ENCODE measurements at places on chromosomes 13 and 19. TPM values are rescaled to one million over a fixed set of nuclear protein-coding genes. Genes with fewer than 3 reads are reported as not detected.

DNA sequence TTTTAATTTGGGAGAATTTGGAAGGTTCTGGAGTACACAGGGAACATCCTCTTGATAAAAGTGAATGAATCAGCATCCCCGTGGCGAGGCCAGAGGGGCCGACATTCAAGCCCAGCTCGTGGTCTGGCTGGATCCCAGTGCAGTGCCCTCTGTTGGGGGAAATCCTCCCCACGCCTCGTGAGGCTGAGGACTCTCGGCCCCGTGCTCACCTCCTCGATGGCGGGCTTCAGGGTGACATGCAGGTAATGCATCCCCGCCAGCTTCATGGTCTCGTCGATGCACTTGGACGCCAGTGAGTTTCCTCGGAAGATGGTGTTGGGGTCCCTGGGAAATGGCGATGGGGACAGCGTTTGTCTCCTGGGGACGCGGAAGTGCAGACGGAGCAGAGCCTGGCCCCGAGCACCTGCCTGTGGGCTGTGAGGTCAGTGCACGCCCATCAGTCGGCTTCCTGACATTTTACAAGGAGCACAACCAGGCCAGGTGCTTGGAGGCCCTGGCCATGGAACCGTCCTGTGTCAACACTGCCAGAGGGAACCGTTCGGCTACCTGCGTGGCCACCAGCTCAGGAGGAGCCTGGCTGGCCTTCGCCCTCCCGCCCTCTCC, 43.3 kb upstream of the C13orf46 start:
- DNase-seq, result peak; percentile 37

P2RY11 gene
- total RNA-seq, result 3.5 TPM

WDR18 gene
- total RNA-seq, result 44.2 TPM

LILRB5 gene
- not detected for total RNA-seq

GRCh38 chr13:19864024-19864745, 736 bp upstream of the ZMYM5 start:
- DNase-seq, result peak; percentile 83

CHERP gene
- 6.5 TPM for total RNA-seq

- DNase-seq, result no peak
These were observed 26.5 kb downstream of the NUMBL start for GRCh38 chr19:40663695-40664692.

DNA sequence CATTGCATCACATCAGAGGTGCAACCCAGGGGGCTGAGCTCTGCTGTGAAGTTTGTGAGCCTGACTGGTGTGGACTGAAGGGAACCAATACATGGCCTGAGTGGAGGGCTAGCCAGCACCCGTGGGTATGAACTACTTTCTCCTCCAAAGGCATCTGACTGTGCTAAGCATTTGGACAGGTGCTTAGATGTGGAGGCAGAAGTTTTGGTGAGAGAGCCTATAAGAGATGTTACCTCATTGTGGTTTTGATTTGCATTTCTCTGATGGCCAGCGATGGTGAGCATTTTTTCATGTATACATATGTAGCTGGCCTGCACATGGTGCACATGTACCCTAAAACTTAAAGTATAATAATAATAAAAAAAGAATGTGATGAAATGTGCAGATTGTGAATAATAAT, 46.9 kb downstream of the TEX29 start:
- DNase-seq, result no peak

GNA15 gene
- total RNA-seq, result 0.40 TPM

LYPD3 gene
- not detected for total RNA-seq

ZNF569 gene
- 9.2 TPM for total RNA-seq

DNA sequence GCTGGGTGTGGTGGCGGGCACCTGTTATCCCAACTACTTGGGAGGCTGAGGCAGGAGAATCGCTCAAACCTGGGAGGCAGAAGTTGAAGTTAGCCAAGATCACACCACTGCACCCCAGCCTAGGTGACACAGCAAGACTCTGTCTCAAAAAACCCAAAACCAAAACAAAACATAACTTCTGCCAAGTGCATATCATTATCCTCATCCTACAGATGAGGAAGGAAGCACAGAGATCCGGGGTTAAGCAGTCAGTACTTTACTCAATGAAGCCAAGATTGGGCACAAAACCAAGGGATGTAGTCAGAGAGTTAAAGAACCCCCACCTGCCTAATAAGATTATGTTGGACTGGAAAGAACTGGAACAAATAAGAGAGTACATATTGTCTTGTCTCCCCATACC, 5.5 kb upstream of the TMTC4 start:
- DNase-seq, result no peak

- DNase-seq, result no peak
These were observed 122.9 kb downstream of the MYO16 start for GRCh38 chr13:108752276-108752675.

POSTN gene
- 20.8 TPM for total RNA-seq

- DNase-seq, result no peak
These were observed 436.7 kb upstream of the ZNF507 start for GRCh38 chr19:31908496-31909225.

- no peak for DNase-seq
These were observed 51.8 kb downstream of the F2RL3 start for GRCh38 chr19:16940626-16941025.

DNA sequence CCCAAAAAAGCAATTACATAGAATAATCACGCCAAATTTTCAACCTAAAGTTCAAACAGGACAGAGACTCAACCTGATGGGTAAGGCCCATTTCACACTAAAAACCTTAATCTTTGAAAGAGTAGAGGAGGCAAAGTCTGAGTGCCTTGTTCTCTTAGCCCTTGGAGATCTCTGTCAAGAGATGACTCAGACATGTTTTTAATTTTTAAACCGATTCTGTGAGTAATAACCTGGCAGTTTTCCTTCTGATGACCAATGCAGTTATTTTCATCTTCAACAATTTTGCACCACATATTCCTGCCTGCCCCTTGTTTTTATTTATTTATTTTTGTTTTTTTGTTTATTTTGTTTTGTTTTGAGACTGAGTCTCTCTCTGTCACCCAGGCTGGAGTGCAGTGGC, 11.5 kb upstream of the TNFSF9 start:
- peak; percentile 82 for DNase-seq

DIAPH3 gene
- total RNA-seq, result 33.6 TPM

GRCh38 chr13:81326913-81327312, 986.0 kb upstream of the SPRY2 start:
- DNase-seq, result no peak

KCNC3 gene
- not detected for total RNA-seq

GRCh38 chr13:106445996-106446395, 89.5 kb downstream of the EFNB2 start:
- DNase-seq, result peak; percentile 19

- no peak for DNase-seq
These were observed 747.3 kb downstream of the PCDH9 start for GRCh38 chr13:66482836-66483235.

DNA sequence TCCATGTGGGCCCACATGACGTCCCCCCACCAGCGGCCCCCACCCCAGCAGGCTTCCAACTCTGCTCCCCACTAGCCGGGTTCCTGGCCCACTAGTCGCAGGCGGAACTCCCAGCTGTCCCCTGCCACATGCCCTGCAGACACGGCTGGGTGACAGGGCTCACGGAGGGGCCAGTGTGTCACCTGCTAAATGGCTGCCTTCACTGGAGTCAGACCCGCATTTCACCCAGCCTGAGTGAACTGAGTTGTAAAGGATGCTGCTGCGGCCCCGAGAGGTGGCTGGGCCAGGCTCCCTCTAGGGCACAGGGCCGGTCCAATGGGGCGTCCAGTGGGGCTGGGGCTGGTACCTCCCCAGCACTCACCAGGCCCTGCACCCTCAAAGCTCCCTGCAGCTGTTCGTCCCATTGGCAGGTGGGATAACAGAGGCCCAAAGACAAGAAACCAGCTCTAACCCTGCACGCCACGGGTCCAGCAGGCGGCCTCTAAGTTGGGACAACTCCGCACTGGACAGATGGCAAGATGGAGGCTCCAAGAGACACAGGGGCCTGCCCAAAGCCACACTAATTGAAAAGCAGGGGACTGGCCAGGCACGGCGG, 3.2 kb downstream of the LMNB2 start:
- no peak for DNase-seq

DNA sequence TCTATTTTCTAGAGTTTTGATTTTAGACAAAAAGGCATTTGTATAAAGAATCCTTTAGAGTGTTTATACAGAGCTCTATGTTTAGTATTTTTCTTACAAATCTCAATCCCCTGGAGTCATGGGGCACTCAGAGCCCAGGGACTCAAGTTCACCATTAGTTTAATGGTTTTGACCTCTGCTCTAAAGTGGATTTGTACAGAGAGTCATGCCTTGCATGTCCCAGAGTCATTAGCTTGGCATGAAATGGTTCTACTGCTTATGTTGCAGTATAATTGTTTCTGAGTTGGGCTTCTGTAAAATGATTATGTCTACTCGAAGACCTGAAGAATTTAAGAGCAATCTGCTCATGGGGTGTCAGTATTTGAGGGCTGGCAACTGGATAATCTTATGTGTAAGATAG, 406.2 kb downstream of the DLEU7 start:
- peak; percentile 78 for DNase-seq

DNA sequence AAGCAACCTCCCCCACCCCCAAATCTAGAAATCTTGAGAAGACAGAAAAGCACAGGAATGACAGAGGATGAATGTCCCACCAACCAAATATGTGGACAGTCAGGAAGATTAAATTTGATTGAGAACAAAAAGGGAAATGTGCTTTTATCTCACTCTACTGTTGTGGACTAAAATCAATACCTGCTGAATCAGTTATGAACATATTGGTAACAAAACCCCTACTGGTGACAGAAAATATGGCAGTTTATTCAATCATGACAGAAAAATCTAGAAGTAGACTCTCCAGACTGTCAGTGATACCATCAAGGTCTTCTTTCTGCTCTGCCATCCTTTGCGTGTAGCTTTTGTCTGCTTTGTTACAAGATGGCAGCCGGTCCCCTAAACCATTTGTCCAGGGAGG, 35.2 kb downstream of the FAM216B start:
- DNase-seq, result no peak

DNA sequence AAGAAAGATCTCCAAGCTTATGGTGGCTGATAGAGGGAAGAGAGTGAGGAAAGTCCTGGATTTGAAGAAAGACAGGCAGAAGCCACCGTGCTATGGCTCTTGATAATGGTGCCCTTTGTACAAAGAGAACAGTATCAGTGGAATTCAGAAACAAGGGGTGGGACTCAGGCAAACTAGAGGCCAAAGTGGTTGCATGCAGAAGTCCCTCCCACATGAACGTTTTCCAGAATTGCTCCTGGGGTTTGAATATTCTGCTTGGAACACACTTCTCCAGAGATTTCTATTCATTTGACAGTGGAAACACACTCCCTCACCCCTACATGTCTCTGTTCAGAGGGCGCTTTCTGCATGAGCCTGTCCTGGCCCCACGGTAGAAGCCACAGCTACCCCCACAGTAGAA, 10.1 kb upstream of the MBNL2 start:
- DNase-seq, result no peak

NCR1 gene
- total RNA-seq, result not detected

DNA sequence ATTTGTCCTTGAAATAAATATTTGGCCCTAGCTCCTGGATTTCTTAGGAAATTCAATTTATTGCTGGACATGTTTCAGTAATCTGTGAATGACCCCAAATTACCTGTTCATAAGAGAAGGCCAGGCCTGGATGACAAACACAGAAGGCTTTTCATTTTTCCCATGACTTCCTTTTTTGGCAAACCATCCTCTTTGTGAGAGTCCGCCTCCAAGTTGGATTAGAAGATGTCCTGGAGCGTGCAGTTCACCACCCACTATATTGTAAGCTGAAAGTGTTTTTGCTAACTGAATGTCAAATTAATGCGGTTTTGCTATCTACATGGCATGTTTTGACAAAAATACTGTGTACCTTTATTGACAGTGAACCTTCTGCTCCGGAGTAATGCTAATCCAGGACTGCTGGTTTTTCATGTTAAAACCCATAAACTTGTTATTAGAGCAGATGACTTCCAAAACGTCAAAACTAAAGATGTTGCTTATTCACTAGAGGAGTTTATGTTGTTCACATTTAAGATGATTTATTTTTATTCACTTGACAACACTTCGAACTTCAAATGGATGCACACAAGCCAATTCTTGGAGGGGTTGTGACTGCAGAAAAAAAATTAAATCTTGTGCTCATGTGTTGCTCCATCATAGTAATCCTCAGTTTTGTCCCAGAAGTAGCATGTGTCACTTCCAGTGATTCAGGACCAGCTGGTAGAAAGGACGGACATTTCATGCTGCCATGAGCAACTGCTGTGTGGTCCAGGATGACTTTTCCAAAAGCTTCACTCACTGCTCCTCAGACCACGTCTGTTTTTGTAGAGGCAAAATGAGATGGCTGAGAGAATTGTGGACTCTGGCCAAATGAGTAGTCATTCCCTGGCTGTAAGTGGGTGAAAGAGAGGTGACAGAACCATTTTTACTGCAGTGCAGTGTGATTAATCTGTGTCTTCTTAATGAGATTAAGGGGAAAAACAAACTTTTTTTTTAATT, 71.0 kb downstream of the ITGBL1 start:
- peak; percentile 99 for DNase-seq

TMIGD2 gene
- not detected for total RNA-seq

GRCh38 chr13:93473441-93474270, 247.0 kb downstream of the GPC6 start:
- peak; percentile 90 for DNase-seq

SYT5 gene
- not detected for total RNA-seq

TMEM255B gene
- total RNA-seq, result 7.4 TPM

FARP1 gene
- total RNA-seq, result 12.4 TPM

DNA sequence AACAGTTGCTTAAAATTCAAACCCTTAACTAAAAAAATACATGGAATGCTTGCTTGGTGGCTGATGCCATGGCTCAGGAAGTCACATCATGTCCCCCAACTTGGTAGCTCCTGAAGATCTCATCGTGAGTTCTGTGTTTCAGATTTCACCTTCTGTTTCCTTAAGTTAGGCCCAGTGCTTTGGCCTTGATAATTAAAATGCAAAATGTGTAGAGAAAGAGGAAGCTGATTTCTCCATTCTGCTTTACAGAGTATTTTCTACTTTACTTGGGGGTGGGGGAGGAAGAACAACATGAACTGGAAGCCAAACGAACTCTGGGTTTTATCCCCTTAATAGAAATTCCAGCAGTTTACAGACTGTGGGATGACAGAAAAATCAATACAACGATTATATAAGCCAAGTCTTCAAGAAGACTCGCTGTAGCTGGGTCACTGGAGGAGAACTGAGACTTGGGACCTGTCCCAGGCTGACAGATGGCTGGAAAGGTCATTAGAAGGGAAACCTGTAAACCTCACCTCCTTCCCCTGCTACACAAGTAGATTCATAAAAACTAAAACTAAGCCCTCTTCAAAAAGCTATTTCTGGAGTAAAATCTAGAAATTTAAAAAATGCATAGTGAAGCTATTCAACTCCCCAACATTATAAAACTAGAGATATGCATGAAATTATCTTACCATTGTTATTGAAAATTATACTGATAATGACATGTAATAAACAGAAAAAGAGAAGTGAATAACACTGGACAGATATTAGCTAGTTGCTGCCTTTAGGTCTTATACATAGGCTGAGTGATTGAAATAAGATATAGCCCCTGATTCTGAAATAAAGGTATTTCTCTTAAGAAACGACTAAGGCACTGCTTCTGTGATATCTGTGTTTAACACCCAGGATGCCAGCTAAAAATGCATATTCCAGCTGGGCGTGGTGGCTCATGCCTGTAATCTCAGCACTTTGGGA, 22.1 kb upstream of the GGACT start:
- DNase-seq, result no peak

Data from LHCN-M2 (cell line).